ENCODE measurements at places on chromosomes 7 and 10. TPM values are rescaled to one million over a fixed set of nuclear protein-coding genes. Genes with fewer than 3 reads are reported as not detected.

- H3K36me3 ChIP-seq, result peaks cover 2% of the 10 kb centered on the region
- no peak overlapping the region for H3K27ac ChIP-seq
Measured at GRCh38 chr10:12471135-12471534, 121.8 kb downstream of the CAMK1D start.

DNA sequence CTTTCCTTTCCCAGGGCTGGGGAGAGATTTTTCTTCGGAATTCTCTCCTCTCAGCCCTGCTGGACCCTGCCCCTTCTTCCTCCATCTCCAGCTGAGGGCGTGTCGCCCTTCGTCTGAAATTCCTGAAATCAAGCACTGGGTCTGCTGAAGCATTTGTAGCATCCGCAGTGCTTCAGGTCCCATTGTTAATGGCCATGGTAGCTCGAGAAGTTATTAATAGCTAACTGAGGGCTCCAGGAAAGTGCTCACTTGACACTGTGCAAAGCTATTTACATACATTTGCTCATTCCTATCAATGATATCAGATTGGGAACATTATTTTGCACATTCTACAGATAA lies 515 bp downstream of the FAM149B1 start:
- peak overlapping the region; percentile 81 for H3K27ac ChIP-seq
- peaks cover 32% of the 10 kb centered on the region for H3K4me1 ChIP-seq
- no peak for DNase-seq
- H3K27me3 ChIP-seq, result no peaks in the 10 kb centered on the region
- H3K36me3 ChIP-seq, result peaks cover 16% of the 10 kb centered on the region

DNA sequence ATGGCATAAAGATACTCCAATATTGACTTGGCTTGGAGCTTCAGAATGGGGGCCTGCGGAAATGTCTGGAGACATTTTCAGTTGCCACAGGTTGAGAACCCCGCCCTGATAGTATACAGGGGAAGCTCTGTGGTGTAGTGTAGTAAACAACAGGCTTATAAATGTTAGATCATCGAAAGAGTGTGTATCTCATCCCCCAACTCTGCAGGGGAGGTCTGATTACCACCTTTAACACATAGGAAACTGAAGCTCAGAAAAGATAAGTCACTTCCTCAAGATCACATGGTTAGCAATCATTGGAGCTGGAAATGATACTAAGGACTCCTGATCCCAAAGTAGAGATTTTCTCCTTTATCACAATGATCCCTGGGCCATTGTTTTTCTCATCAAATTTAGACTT lies 144.5 kb upstream of the BMPER start:
- H3K4me1 ChIP-seq, result no peaks in the 10 kb centered on the region
- H3K27me3 ChIP-seq, result no peaks in the 10 kb centered on the region
- DNase-seq, result no peak

BMPR1A gene
- total RNA-seq, result 10.8 TPM

MYO1G gene
- total RNA-seq, result 429 TPM

DNA sequence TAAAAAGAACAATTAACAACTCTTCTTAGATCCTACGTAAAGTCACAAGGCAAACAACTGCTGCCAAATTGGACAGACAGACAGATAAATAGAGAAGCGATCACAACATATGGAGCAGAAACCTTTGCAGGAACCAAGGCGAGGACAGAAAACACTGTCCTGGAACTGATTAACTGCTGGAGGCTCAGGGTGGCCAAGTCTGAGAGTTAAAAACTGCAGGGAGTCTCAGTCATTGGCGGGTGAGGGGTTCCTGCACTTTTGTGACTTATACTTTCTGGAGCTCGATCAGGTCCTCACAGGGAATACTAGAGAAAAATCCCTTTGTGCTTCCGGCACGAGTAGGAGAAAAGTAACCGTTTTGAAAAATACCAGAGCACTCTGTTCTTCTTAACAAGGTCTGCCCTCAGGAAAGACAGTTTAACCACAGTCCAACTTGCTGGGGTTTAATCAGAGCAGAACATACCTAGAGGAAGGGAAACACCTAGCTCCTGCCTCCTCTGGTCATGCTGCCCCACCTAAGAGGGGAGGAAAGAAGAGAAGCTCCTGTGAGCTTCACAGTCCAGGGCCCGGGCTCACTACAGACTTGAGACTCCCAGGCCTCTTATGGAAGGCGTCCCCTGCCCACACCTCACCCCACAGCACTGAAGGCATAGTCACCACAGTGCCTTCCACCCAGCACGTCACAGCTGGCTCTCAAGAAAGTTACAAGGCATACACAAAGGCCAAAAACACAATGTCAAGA lies 74.9 kb downstream of the LARP4B start:
- no peaks in the 10 kb centered on the region for H3K27me3 ChIP-seq
- peaks cover 19% of the 10 kb centered on the region for H3K4me1 ChIP-seq
- DNase-seq, result no peak
- no peak overlapping the region for H3K4me3 ChIP-seq
- no peak overlapping the region for H3K27ac ChIP-seq
- H3K36me3 ChIP-seq, result peaks cover 56% of the 10 kb centered on the region

GRCh38 chr10:48490946-48491345 lies 113.9 kb downstream of the ARHGAP22 start:
- DNase-seq, result no peak
- H3K36me3 ChIP-seq, result no peaks in the 10 kb centered on the region
- H3K4me1 ChIP-seq, result peaks cover 13% of the 10 kb centered on the region
- H3K27me3 ChIP-seq, result peaks cover 10% of the 10 kb centered on the region

SORCS1 gene
- total RNA-seq, result not detected

CRHR2 gene
- total RNA-seq, result 0.07 TPM

GRCh38 chr10:12397941-12398340 lies 48.6 kb downstream of the CAMK1D start:
- no peaks in the 10 kb centered on the region for H3K27me3 ChIP-seq
- H3K27ac ChIP-seq, result no peak overlapping the region
- no peak for DNase-seq
- no peak overlapping the region for H3K4me3 ChIP-seq
- no peaks in the 10 kb centered on the region for H3K36me3 ChIP-seq
- H3K4me1 ChIP-seq, result peaks cover 7% of the 10 kb centered on the region

ZNF92 gene
- 12.9 TPM for total RNA-seq
